ENCODE measurements at places on chromosomes 2 and 18.

- DNase-seq = no peak
Observed at GRCh38 chr2:154495455-154495868, 203.0 kb upstream of the KCNJ3 start.

DNA sequence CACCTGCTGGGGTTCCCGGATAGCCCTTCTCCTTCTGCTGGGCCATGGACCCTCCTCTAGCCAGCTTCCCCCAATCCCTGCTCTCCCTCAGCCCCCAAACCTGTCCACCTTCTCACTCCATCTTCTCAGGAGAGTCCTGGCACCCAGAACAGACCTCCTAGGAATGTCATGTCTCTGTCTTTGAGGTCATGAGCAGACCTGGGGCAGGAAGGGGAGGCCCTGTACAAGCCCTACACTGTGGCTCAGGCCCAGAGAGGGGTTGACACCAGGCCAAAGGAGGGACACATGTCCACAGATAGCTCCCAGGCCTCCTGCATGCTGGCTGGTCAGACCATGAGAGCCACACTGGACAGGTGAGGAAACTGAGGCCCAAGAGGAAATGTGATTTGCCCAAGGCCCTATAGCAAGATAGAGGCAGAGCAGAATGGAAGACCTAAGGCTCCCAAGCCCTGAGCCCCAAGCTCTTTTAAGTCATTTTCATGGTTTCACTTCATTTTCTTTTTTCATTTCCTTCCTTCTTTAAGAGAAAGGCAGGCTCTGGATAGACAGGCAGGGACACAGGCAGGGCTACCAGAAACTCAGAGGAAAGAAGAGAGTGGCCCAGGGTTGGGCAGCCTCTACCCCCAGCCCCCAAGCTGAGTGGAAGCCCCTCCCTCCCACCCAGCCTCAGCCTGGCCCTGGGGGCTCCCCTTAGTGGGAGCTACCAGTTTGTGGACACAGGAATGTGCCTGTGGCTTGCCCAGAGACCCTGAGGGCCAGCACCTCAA, 159.7 kb downstream of the SMAD7 start:
- DNase-seq = peak; percentile 13

GRCh38 chr2:72822794-72823193, 3.0 kb downstream of the EXOC6B start:
- no peak for DNase-seq

- no peak for DNase-seq
Observed at GRCh38 chr18:59067873-59068272, 71.8 kb upstream of the SEC11C start.

GRCh38 chr18:46174342-46175041, 70.3 kb downstream of the HAUS1 start:
- peak; percentile 48 for DNase-seq

- no peak for DNase-seq
Observed at GRCh38 chr2:2266699-2267449, 64.2 kb downstream of the MYT1L start.

- peak; percentile 56 for DNase-seq
Observed at GRCh38 chr2:121075006-121075551, 209.9 kb downstream of the TFCP2L1 start.

DNA sequence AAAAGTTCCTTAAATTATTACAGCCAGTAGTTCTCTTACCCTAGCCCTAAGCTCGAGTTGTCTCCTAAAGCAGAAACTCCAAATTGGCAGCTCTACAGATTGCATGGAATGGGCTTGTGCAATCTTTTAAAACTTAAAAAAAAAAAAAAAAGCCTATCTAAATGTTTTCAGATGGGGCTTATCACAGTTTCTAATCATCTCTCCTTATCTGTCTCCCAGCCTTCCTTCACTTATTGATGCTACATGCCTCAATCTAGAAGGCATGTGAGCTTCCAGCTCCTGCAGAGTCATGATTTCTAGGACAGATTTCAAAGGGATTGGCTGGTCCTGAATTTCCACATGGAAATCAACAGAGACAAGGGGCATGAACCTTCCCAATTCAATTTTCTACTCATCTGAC, 33.1 kb upstream of the PELI1 start:
- no peak for DNase-seq

- no peak for DNase-seq
Observed at GRCh38 chr2:28321426-28321825, 71.2 kb upstream of the FOSL2 start.

DNA sequence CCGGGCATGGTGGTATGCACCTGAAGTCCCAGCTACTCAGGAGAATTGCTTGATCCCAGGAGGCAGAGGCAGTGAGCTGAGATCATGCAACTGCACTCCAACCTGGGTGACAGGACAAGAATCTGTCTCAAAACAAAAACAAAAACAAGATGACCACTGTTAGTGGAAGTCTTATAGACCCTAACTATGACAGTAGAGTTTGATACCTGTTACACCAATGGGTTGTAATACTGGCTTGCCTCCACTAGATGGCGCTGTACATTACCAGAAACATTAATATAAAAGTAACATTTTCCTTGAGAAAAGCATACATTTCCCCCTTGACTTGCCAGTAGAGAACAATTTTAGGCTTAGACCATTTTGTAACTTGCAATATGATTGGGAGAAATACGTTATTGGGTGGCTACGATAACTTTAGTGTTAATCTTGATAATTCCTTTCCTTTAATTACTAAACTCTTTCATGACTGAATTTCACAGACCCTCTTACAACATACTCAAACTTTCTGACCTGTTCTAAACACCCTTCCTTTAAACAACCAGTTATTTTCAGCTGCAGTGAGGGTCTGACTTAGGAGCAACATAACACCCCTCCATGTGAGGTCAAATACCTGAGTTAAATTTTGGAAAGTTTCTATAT, 19.5 kb downstream of the SLC25A52 start:
- DNase-seq = no peak
